ENCODE measurements at places on chromosomes 12 and 14. TPM values are rescaled to one million over a fixed set of nuclear protein-coding genes. Genes with fewer than 3 reads are reported as not detected.
A peak's percentile ranks its signal among the peaks of the same experiment; 100 is the strongest.

Gene SSTR1
- polyA plus RNA-seq = 0.08 TPM

Gene WNT1
- polyA plus RNA-seq = not detected

Gene SLC17A8
- polyA plus RNA-seq = not detected

Gene ACOT6
- polyA plus RNA-seq = not detected

Gene CCDC38
- not detected for polyA plus RNA-seq

Gene TBC1D30
- 0.29 TPM for polyA plus RNA-seq

Gene DAAM1
- polyA plus RNA-seq = 5.5 TPM

DNA sequence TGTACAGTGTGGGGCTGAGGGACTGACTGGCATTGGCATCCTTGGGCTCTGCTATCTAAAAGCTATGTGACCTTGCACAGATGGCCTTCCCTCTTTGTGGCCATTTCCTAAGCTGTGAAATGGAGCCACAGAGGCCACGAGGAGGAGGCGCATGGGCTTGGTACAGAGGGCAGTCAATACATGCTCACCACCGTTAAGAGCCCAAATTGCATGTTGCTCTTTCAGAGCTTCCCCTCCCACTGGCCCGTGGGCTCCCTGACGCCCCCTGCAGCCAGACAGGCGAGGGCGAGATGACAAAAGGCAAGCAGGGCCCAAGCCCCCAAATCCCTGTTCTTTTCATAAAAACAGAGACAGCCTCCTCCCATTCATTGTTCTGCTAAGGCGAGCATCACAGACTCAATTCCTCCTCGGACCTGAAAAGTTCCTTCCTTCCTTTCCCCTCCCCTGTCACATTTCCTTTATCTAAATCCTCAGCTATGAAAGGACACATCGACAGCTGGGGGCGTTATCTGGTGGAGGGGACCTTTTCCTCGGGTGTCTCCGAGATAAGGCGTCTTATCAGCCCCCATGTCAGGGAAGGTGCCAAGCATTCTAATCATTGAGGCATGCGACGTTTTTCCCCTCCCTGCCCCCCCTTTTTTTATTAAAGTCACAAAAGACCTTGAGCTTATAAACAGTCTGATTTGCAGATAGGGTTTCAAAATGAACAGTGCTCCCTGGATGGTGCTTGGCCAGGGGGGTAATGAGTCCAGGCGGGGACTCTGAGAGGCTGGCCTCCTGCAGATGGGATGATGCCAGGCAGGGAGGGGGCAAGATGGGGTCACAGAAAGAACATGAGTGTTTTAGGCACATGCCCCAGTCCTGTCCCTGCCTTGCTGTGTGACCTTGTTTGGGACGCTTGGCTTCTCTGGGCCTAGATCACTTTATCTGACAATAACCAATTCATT is 26.4 kb downstream of the FAM222A start:
- DNase-seq = peak; percentile 59

DNA sequence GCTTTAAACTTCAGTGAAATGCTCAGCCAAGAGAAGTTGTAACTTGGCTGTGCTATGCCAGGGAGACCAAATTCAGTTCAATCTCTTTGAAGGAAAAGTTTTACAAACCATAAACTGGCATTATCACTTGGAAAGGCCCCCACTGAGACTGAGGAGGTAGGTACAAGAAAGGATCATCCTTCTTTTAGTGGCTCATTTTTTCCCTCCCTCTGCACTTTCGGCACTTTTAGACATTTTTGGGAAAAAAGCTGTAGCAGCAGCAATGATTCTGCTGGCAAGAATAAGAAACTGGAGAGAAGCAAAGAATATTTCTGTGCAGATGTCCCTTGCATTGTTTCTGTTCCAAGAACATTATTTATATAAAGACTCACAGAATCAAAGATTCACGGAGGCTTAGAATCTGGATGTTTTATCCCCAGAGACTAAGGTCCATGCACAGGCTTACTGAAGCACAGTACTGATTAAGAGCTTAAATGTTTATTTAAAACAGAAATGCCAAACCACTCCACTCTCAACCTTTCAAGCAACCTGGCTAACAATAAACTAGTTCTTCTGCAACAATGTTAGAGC is 12.3 kb downstream of the ZC2HC1C start:
- no peak for DNase-seq

GRCh38 chr14:104274806-104275205 is 136.4 kb downstream of the KIF26A start:
- DNase-seq = no peak

GRCh38 chr14:71713016-71713415 is 219.2 kb upstream of the RGS6 start:
- no peak for DNase-seq

- DNase-seq = no peak
Measured at GRCh38 chr12:102501773-102502172, 21.4 kb upstream of the IGF1 start.

DNA sequence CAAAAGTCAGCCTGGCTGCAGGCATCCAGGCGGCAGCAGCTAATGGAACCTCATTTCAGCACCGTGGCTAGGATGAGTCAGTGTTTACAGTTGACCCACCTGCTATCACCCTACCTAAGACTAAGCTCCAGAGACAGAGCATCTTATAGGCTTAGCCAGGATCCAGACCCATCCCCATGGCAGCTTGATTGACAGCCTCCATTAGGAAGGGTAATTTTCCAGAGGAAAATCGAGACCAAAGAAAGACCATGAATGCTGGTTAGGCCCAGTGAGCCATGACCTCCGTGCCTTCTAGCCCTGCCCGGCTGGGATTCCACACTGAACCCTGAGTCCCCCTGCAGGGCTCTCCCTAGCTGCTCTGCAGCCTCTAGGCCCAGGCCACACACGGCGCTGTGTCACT is 38.7 kb downstream of the TUNAR start:
- no peak for DNase-seq

DNA sequence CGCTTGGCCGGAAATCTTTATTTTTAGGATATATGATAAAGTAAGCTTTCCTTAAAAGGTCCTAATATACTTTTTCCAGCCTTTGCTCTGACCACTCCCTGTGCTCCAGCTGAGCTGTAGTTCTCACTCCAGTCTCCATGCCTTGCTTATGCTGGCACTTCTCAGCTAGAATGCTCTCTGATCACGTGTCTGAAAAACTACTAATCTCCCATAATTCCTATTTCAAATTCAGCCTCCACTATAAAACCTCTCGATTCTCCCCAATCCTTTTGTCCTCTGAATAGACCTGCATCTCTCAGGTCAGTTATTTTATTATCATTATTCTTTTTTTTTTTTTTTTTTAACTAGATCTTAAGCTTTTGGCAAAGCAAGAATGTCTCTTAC is 3.7 kb downstream of the BIN2 start:
- no peak for DNase-seq

DNA sequence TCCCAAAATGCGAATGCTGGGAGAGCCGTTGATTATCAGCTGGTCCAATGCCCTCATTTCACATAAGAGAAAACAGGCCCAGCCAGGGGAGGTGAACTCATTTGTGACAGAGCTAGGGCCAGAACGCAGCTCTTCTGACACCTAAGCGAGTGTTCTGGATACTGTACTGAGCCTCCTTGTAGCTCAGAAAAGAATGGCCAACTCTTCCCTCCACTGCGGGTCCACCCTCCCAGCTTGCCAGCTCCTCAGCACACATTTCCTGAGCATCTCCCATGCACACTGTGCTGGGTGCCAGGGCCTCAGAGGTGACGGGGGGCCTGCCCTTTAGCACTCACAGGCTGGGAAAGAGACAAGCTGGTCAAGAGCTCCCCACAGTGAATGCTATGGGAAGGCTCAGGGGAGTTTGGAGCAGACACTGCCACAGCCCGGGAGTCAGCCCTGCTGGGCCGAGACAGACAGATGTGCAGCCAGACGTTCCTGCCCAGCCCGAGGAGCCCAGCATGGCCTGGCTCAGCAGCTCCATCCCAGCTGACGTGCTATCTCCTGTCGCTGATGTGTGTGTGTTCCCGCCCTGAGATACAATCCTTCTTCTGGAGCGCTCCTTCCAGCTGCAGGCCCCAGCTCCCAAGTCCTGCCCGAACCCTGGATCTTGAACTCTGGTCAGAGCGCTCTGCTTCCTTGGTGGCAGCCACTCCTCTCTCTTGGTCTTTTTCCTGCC is 3.5 kb downstream of the CMTM5 start:
- DNase-seq = no peak

DNA sequence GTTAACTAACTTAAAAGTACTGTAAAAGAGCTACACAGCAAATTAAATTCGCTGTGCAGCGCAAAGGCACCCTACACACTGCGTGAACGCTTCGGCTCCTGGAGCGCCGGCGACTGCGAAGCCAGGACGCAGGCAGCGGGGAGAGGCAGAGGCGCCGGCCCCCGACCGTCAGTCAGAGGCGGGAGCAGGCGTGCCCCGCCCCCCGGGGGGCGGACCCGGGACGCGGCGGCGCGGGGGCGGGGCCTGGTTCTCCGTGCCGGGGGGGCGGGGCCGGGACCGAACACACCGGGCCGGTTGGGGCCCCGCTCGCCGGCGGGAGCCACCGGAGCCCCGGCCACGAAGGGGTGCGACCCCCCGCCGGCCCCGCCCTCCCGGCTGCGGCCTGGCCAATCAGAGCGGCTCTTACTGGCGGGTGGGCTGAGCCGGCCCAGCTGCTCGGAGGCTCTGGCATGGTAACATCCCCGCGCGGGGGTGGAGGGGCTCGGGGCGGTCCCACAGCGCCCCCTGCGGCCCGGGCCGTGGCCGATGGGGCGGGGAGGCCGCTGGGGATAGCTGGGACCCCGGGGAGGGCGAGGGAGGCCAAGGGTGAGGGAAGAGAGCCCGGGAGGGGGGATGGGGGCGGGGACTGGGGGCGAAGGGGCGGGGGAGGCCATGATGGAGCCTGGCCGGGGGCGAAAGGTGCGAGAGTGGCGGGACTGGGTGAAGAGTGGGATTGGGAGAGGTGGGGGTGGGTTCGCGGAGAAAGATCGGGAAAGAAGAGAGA is at the start of gene PRPF40B:
PRPF40B (plus strand) TSS at position 420 of the 763 bp plus-strand sequence; CDS start at position 450, 30 bp downstream.
- DNase-seq = peak; percentile 99

DNA sequence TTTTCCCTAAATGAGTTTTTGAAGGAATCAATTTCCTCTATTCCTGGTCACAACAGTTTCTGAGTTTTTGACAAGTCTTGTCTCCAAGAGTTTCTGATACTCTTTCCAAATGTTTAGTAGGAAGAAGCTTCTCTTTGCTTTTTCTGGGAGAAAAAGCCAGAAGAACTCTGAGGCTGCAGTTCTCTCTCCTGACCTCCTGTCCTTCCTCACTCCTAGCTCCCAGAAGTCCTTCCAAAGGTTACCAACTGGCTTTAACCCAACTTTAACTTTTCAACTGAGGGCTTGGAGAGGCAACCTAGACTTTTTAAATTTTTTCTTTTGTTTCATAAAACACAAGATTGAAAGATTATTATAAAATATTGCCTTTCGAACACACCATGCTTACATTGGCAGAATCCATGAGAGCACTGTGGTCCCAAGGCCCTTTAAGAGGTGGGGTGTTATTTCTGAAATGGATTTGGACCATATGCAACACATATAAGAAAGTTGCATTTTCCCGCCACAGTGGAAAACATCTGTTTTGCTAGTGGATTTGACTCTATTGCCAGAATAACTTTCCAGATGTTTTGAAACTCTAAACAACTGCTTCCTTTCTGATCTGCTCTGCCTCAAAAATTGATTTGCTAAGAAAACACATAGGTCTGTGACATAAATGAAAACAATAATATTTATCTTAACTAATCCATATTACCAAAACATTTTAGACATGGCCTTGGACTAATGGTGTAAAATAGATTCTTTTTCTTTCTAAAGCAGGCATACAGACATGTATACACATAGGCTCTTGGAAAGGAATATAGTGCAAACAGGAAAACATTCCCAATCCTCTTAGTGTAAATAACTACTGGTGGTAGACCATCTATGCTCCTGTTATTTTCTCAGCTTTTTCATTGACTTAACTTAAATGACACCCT is 22.3 kb upstream of the EPS8 start:
- DNase-seq = no peak

- peak; percentile 89 for DNase-seq
Measured at GRCh38 chr12:57093415-57094207, 4.7 kb downstream of the NAB2 start.

DNA sequence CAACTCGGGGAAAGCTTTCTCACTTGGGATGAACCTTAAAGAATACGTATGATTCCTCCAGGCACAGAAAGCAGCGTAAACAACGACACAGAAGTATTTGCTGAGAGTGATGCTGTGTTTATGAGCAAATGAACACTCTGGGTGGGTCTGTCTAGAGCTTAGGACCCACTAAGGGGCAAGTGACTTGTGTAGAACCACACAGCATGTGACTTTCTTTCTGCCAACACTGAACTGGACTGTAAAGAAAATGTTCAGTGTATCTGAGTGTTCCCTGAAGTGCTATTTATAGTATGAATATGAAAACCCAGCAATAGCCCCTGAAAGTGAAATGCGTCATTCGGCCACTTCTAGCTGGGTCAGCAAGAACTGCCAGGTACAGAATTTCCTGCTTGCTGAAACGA is 78.5 kb downstream of the ST8SIA1 start:
- DNase-seq = no peak

Data from SK-N-SH (cell line).